ENCODE measurements at places on chromosomes 16 and 17.

GRCh38 chr17:3012926-3013581 is 50.4 kb downstream of the OR1D5 start:
- no peak for DNase-seq

DNA sequence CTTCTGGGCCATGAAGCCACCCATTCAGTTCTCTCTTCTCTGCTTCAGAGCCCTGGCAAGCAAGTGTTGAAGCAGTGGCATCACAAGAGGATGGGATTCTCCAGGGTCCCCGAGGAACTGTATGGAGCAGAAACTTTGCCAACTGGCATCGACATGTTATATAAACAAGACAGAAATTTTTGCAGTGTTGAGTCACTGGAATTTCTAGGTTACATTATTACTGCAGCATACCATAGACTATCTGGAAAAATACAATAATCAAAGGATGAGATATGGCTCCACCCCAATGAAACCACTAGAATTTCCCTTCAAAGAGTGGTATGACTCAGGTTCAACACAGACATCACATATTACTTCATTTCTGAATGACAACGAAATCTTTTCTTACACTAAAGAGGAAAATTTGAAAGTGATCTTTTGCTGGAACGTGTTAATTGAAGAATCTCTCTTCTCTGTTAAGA is 343.0 kb upstream of the DYNLRB2 start:
- DNase-seq, result no peak

GRCh38 chr17:74923538-74924249 is 379 bp upstream of the OTOP2 start:
- DNase-seq, result peak; percentile 26

- DNase-seq, result peak; percentile 63
Observed at GRCh38 chr16:57591086-57591869, 37.2 kb upstream of the ADGRG1 start.

Data from putamen (tissue), 1 donor.